ENCODE measurements at places on chromosomes 3 and 15.

GRCh38 chr3:43155464-43156121, 49.7 kb upstream of the POMGNT2 start:
- no peak for DNase-seq

GRCh38 chr3:176937541-176937940, 259.7 kb downstream of the TBL1XR1 start:
- DNase-seq: no peak

DNA sequence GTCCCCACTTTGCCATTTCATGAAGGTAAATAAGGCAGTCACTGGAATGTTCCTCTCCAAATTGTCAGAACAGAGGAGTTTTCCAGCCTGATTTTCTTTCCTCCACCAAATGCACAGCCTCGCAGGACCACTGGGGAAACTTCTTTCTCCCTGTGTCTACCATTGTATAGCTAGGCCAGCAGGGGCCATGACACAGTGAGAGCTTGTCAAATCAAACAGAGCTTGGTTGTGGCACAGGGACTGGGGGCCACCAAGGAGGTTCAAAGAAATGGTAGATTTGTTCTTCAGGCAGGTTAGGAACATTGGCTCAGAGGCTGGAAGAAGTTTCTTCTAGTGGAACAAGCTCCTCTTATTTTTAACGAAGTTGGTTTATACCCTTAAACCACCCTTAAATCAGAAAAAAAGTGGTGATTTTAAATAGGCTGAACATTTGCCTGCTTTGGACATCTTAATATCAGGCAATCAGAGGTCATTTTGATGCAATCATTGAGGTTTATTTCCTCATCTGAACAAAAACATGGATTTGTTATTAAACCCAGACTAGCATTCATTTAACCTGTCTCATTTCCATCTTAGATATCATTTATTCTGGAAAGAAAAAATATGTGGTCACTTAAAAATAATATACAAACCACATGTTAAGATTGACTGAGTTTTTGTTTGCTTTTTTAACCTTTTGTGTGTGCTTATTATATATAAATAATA, 105.6 kb downstream of the GTPBP8 start:
- no peak for DNase-seq

GRCh38 chr3:78274475-78275065, 1234.7 kb downstream of the ROBO2 start:
- no peak for DNase-seq

DNA sequence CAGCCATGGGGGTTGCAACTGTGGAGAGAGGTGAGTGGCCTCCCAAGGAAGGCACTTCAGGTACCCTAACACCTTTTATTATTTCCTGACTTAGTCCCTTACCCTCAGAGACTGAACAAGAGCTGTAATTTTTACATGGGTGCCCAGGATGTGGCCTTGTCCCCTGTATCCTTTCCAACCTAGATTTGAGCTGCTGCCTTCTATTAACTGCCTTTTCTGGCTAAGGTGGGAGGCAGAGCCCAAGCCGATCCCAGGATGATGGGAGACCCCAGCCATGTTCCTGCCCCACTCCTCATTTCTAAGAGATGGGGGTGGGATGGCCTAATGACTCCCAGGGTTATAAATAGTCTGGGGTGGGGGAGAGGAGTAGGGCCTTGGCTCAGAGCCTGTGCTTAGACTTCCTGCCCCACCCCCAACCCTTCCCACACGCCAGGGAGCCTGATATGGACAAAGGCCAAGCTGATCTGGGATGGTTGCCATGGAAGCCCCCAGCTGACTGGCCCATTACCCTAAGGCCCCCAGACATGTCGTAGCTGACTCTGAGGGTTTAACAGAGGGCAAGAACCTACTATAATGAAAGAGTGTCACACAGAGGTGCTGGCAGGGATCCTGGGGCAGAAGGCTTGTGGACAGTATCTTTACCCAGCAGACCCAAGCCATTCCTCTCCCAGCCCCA, 1.9 kb downstream of the KLHDC8B start:
- no peak for DNase-seq

- DNase-seq: no peak
Observed at GRCh38 chr15:101110681-101111569, 140.9 kb downstream of the CHSY1 start.

DNA sequence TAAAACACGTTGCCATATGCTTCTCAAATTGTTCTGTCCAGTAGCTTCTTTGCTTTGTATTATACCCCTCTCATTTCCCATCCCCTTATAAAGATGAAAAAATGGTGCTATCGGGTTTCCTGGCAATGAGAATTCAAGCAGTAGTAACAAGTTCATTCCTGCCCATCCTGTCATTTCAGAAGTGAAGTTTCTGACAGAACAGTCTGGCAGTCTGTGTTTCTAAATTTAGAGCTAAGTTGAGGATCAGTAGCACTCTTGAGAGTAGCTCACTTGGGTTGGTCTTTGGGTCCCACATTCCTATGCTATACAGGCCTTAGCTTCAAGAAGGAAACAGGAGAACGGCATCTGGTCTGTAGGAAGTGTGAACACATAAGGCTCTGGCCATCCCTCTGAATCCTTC, 134.6 kb downstream of the GHSR start:
- no peak for DNase-seq

DNA sequence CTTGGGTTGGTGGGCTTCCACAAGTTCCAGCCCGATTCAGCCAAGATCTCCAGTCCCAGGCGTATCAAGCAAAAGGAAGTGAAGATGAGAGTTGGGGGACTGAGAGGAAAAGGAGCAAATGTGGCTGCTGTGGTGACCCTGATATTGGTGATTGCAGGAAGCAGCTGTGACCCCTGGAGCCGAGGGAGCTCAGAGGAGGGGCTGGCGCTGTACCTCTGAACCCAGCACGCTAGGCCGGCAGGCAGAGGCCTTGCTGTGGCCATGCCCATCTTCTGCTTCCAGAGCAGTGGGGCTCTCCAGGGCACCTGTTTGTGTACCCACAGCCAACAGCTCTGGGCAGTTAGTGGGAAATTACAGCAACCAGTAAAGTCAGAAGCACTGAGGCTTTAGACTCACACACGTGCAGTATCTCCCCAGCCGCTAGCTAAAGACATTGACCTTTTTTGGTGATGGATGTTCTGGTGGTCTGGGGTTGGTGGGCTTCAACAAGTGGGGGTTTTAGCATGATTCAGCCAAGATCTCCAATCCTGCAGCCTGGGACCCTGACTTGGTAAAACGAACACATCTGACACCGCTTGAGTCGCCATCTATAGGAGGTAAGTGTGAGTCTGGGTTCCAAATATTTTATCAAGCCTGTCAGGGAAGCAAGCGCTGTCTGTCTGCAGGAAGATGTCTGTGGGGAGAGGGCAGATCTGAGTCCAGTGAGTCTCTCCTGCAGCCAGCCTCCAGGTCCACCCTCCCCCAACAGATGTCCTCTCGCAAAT, 33.1 kb downstream of the TM2D3 start:
- no peak for DNase-seq

DNA sequence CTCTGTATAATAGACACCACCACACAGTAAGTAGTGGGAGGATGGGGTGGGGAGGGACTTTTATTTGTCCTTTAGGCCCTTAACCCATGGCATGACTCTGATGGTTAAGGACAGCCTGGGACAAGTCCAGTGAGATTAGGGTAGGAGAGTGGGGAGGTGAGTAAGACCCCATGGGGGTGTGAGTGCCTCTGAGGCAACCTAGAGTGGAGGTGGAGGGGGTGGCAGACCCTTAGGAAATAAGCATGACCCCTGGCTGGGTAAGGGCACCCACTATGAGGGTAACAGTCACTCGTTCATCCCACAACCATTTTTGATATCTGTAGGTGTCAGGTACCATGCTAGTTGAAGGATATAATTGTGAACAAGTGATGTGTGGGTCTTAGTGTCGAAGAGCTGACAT, 21.0 kb upstream of the PSTPIP1 start:
- DNase-seq: no peak

DNA sequence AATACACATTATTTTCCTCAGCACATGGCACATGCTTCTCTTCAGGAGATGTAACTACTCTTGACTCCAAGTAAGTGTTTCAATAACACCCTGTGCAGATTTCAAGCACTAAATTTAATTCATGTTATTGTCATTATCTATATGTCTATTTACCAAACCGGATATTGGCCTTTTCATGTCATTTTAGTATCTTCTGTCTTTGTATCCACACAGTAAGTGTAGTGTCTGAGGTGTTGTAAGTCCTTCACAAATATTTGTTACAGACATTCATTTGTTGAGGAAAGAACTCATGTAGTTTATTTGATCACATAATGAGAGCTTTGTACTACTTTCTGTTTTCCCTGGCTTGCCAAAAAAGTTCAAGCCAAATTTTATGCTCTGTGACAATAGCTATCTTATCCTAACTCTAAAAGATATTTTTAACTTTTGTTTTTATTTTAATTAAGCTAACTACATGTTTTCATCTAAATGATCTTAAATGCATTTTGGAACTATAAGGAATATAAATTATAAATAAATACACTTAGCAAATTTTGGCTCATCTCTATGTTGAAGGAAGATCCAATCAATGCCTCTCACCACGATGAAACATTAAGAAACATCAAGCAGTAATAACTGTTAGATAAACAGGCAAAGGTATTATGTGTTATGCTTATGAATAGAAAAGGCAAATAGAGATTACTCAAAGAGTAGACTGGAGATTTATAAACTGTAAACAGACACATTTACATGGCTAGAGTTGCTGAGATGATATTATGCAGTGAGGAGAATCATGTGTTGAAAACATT, 48.3 kb downstream of the SPTSSB start:
- no peak for DNase-seq

- no peak for DNase-seq
Observed at GRCh38 chr3:50168388-50168787, 13.3 kb downstream of the SEMA3F start.

DNA sequence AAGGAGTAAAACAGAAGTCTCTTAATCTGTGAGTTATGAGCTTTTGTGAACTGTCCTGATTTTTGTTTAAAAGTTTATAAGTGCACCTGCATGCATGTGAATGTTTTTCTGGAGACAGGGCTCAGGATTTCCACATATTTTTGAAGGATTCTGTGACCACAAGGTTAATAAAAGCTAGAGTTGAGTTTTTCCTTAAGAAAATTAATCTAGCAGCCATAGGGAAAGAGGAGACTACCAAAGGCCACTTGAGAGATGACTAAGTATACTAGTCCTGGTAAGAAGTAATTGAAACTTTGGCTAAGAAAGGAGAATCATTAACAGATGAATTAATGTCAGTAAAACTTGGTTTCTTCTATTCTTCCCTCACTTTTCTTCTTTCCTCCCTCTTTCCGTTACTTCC, 176.8 kb upstream of the EPHA3 start:
- no peak for DNase-seq

GRCh38 chr15:57422113-57422754, 45.9 kb downstream of the CGNL1 start:
- no peak for DNase-seq

DNA sequence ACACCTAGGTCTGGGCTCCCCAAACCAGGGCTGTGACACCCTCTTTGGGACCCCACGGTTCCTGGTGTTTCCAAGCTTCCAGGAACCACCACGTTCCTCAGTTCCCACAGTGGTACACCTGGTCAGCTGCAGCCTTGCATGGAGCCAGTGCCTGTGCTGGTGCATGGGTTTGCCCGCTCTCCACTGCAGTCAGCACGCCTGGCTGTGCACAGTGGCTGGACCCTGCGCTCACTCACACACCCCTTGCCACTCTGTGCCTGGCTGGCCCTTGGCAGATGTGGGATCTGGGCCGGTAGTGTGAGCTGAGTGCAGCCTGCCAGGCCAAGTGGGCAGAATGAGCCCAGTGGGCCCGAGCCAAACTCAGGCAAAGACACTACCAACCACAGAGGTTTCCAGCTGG, 48.8 kb downstream of the TCAIM start:
- DNase-seq: no peak

DNA sequence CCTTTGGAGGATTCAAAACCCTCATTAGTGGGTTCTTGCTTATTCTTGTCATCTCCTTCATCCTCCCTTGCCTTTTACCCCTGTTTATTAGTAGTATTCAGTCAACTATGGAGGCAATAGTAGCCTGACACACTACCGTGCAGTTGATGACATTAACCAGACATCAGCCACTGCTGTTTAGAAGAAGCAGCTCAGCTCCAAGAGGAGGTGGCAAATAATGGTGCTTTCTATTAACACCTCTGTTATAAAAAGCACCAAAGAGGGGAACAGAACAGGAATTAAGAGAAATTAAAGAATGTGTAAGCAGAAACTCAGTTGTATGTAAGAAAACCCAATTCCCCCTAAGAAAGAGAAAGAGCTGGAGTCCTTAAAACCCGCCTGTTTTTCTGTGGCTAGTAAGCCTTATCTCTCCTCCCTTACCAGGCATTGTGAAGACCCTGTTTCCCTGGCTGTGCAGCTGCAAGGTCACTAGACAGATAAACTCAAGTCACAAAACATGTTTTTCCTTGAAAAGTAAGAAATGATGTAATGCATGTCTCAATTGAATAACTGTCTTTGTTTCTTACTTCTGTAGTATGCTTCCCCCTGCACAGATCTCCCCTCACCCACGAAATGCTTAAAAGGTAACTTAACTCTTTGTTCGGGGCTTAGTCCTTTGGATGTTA, 21.2 kb downstream of the CCR4 start:
- DNase-seq: no peak

DNA sequence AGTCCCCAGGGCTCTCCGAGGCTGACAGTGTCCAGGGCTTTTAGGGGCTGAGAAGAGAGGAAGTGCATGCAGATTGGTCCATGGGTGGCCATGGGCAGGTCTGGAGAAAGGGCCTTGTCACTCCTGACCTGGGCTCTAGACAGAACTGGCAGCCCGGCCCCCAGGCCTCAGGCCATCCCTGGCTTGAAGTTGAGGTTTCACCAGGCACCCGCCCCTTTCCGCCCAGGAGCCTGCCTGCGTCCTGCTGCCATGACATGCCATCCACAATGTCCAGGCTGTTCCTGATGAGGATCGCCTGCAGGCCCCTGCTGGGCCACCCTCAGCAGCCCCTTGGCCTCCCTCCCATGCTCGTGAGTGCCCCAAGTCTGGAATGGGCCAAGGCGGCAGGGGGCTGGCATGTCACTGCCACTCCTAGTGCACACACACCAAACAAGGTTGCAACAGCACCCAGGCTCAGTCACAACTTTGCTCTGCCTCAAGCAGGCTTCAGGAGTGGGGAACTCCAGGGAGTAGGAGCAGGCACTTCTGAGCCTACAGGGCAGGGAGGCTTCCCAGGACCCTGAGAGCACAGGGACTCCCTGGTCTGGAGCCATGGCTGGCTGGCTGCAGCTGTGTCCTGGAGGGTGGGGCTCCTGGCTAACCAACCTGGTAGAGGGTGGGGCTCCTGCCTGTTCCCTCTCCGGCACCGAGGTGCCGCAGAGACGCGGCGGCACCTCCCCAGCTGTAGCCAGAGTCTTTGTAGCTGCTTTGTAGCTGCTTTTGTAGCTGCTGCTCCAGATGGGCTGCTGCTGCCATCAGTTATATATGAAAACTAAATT, 1457.1 kb upstream of the GBE1 start:
- no peak for DNase-seq

Data from effector CD8-positive, alpha-beta T cell (primary cell).